ENCODE measurements at places on chromosomes 11 and 22.

GRCh38 chr11:111179184-111179910 lies 66.2 kb upstream of the POU2AF2 start:
- DNase-seq, result peak; percentile 50

DNA sequence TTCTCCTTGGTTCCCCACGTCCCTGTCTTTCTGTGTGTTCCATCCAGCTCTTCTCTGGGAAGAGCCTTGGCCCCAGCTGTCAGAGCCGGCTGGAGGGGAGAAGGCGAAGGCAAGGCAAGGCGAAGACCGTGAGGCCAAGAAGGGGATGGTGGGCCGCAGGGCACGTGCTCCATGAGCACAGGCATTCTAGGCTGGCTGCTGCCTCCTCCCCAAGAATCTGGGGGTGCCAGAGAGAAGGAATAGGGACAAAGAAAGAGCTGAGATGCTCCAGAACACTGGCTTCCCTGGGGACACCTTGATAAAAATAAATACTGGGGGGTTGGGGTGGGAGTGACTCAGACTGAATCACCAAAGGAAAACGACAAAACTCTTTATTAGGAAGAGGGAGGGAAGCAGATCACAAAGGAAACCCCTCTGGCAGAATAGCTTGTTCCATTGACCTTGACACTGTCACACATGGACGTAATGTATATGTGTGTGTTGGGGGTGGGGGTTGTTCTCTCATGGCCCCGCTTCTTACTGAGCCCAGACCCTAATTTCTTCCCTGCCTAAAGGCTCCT lies 52.5 kb downstream of the NECTIN1 start:
- no peak for DNase-seq

DNA sequence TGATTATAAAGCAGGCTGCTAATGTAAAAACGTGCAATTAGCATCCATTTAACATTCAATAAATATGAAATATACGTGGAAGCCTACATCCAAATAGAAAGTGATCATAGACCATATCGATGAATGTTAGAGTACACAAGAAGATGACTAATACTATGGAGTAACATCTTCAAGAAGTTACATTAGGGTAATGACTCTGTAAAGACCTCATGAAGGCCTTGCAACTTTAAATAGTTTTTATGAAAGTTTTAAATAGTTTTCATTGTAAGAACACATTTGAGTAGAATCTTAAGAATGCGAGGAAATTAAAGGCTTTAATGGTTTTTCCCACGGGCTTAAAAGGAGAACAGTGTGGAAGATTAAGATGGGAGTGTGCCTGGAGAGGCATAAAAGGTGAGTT lies 1.4 kb downstream of the TRIM34 start:
- DNase-seq, result no peak

DNA sequence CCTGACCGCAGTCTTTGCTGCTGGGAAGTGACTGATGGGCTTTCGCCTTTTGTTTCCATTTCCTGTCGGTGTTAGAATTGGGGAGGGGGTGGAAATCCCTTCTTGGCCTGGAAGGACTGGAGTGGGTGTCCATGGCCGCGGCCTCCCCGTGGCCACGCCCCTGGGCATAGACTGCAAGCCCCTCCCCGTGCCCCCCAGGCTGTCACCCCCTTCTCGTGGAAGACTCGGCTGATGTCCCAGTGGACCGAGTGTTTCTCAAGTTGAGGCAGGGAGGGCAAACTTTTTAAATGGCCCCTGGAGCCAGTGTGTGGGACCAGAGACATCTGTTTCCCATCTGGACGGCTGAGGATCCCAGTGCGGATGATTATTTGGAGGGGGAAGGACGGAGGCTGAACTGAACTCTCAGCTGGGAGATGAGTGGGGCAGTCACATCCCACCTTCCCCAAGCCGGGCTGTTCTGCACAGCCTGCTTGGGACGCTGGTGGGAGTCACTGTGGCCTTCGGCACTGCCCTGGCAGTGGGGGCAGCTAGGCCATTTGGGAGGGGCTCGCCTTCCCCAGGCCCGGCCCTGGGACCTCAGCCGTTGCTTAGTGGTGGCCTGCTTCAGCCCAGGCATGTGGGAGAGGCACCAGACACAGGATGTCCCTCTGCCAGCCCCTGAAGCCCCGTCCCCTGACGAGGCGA lies 1.6 kb downstream of the CD81 start:
- no peak for DNase-seq

DNA sequence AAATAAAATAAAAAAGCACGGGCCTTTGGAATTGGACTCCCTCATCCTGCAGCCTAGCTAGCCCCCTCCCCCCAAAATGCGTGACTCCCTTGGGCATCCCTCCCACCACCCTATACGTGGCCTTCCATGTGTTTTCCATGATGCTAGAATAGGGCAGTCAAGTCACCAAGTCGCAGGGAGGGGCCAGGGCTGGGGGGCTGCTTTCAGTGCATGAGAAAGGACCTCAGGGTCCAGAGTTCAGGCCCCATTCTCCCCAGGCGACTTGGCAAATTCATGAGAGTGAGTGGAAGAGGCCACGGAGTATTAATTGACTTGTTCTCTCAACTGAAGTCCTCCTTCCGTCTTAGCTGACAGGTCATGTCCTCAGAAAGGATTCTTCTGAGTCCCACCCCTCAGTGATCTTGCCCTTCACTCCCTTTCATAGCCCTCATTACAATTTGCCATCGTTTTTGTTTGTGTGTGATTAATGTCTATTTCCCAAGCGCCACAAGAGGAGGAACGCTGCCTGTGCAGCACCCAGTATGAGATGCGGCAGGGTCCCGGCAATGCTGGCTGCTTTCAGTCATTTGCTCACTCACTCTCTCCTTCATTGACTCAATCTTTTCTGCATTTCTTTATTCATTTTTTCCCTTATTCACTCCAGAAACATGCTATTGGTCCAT lies 17.4 kb downstream of the LRRC32 start:
- no peak for DNase-seq

DNA sequence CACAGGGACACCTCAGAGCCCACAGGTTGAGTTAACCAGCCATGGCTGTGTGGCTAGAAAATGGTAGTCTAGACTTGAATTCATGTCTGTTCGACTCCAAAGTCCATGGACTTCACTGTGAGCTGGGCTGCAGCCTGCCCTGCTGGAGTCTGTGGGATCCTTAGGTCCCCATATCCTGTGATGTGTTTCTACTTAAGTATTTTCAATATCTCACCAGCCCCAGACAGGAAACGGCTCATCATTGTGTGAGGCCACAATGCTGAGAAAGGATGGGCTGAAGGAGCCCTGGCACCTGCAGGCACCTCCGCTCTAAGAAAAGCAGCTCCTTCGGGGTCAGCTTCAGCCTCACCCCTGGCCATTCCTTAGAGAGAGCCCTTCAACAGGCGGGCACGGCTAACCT lies 93.1 kb downstream of the NAT10 start:
- no peak for DNase-seq

DNA sequence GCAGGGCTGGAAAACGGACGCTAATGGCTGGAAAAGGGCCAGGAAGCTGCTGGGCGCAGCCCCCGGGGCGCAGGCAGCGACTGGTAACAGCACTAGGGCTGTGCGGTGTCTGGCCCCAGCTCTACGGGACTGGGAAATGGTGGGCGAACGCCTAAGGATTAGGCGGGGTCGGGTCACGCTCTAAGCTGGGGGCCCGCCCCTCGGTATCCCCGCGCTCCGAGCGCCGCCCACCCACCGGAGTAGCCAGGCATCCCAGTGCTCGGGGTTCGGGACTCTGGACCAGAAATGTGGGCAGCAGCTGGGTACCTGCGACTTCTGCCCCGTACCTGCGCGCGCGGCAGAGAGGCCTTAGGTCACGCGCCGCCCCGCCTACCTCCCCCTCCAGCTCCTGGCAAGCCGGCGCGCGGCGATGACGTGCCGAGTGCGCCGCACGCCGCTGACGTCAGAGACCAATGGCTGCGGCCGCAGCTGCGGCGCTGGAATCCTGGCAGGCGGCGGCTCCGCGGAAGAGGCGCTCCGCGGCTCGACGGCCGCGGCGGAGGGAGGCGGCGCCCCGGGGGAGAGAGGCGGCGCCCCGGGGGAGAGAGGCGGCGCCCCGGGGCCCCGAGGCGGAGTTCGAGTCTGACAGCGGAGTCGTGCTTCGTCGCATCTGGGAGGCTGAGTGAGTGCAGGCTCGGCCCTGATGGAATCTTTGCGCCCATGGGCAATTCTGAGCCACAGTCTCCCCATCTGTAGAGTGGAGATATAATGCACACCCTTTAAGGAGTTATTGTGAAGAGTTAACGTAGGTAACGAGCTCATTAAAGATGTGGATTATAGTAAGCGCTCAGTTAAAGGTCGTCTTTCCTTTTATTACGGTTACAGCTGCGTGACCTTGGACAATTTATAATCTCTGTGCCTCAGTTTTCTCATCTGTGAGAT lies at the start of the genes HPS4 and SRRD:
Gene HPS4, minus strand, starts transcription at position 345 of the 921 bp plus-strand sequence. CDS start 2,021 bp downstream, outside the sequence.
Gene SRRD, plus strand, starts transcription at position 439 of the 921 bp plus-strand sequence. Its CDS starts 14 bp downstream, at position 453.
- peak; percentile 79 for DNase-seq

GRCh38 chr11:124766156-124766555 lies 4.1 kb upstream of the ESAM start:
- DNase-seq, result no peak

GRCh38 chr11:108693852-108694251 lies 29.0 kb downstream of the DDX10 start:
- DNase-seq, result no peak

GRCh38 chr11:120489799-120490198 lies 21.7 kb upstream of the GRIK4 start:
- DNase-seq, result no peak

DNA sequence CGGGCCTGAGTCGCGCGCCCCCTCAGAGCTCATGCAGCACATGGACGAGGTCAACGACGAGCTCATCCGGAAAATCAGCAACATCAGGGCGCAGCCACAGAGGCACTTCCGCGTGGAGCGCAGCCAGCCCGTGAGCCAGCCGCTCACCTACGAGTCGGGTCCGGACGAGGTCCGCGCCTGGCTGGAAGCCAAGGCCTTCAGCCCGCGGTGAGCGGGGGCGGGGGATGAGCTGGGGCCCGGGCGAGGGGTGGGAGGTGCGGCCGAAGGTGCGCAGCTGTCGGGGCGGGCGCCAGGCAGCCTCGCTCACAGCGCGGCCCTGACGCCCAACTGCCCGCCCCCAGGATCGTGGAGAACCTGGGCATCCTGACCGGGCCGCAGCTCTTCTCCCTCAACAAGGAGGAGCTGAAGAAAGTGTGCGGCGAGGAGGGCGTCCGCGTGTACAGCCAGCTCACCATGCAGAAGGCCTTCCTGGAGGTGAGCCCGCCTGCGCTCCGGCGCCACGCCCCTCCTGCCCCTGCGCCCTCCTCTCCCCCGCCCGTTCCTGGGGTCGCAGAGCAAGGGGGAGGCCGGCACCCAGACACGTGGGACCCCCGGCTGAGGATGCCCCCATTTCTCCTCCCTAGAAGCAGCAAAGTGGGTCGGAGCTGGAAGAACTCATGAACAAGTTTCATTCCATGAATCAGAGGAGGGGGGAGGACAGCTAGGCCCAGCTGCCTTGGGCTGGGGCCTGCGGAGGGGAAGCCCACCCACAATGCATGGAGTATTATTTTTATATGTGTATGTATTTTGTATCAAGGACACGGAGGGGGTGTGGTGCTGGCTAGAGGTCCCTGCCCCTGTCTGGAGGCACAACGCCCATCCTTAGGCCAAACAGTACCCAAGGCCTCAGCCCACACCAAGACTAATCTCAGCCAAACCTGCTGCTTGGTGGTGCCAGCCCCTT lies 20.5 kb downstream of the EPS8L2 start:
- DNase-seq, result no peak

GRCh38 chr11:60625262-60625661 lies 74.2 kb upstream of the MS4A8 start:
- peak; percentile 33 for DNase-seq

- DNase-seq, result no peak
Measured at GRCh38 chr11:1228101-1228821, 5.4 kb downstream of the MUC5B start.

GRCh38 chr11:15180212-15180792 lies 65.6 kb downstream of the INSC start:
- no peak for DNase-seq

DNA sequence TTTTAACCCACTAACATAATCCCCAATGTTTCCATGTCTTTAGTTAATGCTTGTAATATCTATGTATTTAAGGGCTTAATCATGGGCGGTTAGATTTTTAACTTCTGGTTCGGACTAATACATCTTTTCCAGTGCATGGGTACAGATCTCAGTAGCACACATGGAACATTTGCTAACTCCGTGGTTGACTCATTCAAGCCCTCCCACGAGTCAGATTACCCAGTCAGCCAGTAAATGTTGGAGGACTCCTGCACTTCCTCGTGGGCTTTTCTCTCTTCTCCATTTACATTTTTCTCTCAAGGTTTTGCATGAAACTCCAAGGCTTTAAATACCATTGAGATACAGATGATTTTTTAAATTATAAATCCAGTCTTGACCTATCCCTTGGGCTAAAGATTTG lies 313.9 kb downstream of the ST3GAL4 start:
- no peak for DNase-seq

DNA sequence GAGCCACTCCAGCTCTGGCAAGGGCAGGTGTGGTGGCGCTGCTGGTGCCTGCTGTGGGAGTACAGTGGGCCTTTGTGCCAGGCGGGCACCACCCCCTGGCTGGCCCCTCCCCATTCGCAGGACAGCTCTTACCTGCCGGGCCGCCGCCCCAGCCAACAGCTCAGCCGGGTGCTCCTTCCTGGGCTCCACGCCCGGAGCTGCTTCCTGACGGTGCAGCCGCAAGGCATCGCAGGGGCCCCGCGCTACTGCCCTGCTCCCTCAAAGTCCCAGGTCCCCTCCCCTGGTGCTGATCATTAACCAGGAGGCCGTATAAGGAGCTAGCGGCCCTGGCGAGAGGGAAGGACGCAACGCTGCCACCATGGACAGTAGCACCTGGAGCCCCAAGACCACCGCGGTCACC lies at the start of gene SLC5A1:
Gene SLC5A1, plus strand, starts transcription at position 338 of the 400 bp plus-strand sequence. Its CDS starts 21 bp downstream, at position 359.
- DNase-seq, result no peak

- no peak for DNase-seq
Measured at GRCh38 chr11:129625930-129626329, 189.7 kb upstream of the TMEM45B start.

GRCh38 chr11:110730773-110731172 lies 18.5 kb upstream of the ARHGAP20 start:
- DNase-seq, result no peak

DNA sequence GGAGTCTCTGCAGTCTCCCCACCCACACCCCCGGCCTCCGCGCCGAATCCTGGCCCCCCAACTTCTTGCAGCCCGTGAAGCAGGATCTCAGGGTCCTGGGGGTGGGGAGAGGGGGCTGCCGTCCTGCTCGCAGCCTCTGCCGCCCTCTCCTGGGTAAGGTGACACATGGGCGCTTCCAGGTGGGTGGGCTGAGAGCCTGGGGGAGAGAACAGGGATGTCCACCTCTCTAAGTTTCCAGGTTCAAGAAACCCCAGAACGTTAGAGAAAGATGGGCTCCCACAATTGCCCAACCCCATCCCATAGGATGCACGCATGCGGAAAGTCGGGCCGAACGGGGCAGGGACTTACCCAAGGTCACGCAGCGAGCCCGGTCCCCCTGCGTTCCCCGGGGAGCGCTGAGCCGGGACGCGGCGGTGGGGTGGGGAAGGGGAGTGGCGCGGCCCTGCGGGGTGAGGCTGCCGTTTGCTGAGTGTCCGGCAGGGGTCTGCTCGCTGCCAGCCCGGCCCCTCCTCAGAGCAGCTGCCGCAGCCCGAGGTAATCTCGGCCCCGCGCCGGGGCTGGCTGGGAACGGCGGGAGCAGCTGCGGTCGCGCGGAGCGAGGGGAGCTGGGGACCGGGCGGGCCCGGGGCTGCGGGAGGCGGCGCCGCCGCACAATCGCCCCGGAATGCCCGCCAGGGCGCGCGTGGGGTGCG lies 705 bp upstream of the CAPN1 start:
- peak; percentile 43 for DNase-seq
